ENCODE measurements at places on chromosomes 6 and 20.

GRCh38 chr6:87756858-87757257, 54.8 kb upstream of the AKIRIN2 start:
- no peak for DNase-seq

- no peak for DNase-seq
Observed at GRCh38 chr20:60627751-60628565, 624.1 kb upstream of the CDH4 start.

DNA sequence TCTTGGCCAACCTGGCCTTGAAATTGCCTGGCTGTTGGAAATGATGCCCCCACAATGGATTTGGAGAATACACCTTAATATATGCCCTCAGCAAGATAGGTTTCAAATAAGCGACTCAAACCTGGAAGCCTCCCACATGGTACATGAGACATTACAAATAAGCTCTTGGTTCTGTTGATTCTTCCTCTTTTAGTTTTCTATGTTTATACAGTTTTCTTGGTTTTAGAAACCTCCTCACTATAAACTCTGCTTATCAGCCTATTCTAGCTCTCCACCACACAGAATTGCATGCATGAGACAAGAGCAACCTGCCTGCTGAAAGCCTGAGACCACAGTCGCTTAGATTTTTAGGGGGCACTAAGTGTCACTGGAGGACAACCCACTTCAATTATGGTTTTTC, 108.8 kb upstream of the PREP start:
- no peak for DNase-seq

DNA sequence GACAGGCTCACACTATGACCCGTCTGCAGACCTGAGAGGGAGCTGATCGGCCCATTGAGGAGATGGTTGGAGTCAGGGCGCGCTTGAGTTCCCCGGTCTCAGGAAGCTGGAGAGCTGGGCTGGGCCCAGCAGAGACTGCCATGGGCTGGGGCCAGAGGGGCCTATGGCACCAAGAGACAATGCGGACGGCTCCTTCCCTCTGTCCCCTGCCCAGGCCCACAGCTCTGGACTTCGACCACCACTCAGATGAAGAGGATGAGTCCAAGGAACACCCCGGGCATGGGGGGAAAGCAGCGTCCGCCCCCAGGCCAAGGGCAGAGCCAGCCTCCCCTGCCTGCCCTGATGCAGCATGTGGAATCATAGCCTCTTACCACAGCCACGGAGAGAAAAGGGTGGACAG, 40.2 kb upstream of the PHACTR3 start:
- no peak for DNase-seq

- no peak for DNase-seq
Observed at GRCh38 chr6:48290595-48290994, 179.6 kb upstream of the PTCHD4 start.

DNA sequence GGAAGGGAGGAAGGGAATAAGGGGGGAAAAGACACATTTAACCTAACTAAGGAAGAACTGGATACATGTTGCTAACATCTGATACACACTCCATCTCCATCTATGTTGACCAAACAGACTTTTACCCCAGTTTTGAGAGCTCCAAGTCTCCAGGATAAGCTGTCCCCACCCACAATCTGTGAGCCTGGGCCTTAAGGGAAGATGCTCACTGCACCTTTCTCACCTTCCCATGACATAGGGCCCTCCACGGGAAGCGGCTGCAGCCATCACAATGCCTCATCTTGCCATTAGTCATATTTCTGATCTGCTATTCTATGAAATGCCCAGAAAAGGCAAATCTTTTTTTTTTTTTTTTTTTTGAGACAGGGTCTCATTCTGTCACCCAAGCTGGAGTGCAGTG, 126.6 kb upstream of the SALL4 start:
- no peak for DNase-seq

DNA sequence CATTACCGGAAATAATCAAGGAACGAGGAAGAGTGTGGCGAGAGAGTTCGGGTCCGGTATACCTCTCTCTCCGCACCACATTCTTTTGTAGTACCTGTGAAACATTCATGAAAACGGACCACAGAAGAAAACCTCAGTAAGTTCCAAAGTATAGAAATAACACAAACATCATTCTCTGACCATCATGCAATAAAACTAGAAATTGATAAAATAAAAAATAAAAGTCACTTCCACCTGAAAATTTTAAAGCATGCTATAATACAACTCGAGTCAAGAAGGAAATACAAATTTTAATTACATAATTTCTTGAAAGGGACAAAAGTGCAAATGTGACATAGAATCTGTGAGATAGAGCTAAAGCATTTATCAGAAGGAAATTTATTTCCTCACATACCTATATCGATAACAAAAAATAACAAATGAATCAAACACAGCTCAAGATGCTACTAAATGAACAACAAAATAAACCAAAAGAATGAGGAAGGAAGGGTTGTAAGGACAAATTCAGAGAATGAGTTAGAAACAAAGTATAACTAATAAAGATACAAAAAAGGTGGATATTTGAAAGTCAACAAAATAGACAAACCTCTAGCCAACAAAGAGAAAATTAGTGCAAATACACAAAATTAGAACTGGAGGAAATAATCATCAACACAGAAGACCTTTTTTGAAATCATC, 84.2 kb downstream of the TRIM27 start:
- DNase-seq = no peak

DNA sequence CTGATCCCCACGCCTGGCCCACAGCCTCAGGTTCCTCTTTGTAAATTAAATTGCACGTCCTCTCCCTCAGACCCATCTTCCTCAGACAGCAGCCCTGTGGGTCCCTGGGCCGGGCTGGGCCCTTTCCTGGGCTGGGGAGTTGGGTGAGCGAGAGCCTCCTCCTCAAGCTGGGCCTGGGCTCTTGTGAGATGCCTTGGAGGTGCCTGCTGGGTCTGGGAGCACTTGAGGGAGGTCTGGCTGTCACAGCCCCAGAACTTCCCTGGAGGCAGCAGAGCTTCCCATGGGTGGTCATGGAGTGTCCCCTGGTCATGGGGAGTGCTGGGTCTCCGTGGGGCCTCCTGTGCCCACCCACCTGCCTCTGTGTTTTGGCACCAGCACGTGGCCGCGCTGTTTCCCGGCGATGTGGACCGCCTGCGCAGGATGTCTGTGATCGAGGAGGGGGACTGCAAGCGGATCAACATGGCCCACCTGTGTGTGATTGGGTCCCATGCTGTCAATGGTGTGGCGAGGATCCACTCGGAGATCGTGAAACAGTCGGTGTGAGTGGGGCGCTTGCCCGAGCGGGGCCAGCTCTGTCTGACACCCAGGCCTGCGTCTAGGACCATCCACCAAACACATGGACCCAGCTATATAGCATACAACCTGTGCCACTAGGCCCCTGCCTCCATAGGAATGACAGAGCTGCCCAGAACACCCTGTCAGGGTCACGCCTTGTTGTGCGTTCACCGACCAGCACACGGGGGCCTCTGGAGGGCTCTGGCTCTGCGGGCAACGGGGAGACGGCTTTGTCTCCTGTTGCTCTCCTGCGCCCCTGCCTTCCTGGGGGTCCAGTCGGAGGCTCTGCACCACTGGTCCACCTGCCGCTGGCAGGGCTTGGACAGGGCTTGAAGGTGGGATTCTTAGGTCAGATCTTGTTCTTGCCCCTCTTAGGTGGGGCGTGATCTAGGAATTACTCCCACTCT, 33.0 kb downstream of the PYGB start:
- no peak for DNase-seq

- DNase-seq = no peak
Observed at GRCh38 chr6:22237526-22237925, 59.3 kb downstream of the PRL start.

GRCh38 chr6:92962846-92963245, 456.5 kb downstream of the EPHA7 start:
- DNase-seq = no peak

GRCh38 chr20:822651-823573, 10.6 kb upstream of the FAM110A start:
- DNase-seq = no peak

GRCh38 chr6:144104898-144105487, 9.6 kb upstream of the SF3B5 start:
- DNase-seq = no peak

- no peak for DNase-seq
Observed at GRCh38 chr6:146434732-146435390, 108.8 kb upstream of the RAB32 start.

DNA sequence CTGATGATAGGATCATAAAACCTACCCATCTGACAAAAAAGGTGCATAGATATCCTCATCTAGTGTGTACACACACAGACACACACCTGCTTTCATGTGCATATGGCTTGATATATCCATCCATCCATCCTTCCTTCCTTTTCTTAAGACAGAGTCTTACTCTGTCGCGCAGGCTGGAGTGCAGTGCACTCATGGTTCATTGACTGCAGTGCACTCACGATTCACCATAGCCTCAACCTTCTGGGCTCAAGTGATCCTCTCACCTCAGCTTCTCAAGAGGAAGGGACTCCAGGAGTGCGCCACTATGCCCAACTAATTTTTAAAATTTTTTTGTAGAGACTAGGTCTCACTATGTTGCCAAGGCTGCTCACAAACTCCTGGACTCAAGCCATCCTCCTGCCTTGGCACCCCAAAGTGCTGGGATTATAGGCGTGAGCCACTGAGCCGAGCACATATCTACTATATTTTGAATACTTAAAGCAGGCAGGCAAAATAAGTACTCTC, 27.1 kb downstream of the ADNP start:
- DNase-seq = no peak

- no peak for DNase-seq
Observed at GRCh38 chr6:55825402-55826051, 49.9 kb downstream of the BMP5 start.

DNA sequence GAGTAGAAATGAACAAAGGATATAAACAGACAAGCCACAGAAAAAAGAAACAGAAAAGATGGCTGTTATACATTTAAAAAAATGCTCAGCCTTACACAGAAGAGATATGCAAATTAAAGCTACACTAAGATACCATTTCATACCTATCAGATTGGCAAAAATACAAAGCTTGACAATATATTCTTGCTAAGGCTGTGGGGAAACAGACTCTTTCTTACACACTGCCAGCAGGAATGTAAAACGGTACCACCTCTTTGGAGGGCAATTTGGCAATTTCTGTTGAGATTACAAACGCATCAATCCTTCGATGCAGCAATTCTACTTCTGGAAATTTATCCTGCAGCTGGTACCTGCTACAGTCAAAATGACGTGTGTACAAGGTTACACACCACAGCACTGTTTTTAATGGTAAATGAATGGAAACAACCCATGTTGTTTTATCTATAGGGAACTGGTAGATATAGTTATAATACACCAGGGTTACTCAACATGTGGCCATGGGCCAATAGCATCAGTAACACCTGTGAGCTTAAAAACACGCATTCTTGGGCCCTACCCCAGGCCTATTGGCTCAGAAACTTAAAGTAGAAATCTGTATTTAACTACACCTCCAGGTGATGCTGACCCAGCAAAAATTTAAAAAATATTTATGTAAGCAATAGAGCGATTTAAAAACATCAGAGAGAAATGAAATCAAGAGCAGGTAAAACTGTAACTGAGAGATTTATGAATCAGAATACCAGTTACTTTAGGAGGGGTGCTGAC, 53.3 kb downstream of the TRAM2 start:
- DNase-seq = no peak

GRCh38 chr6:91266156-91266555, 679.3 kb upstream of the MAP3K7 start:
- DNase-seq = no peak

All from cortex of kidney (tissue), 1 donor.